ENCODE measurements at places on chromosomes 11 and 22. TPM values are rescaled to one million over a fixed set of nuclear protein-coding genes. Genes with fewer than 3 reads are reported as not detected.

- DNase-seq, result no peak
Measured at GRCh38 chr11:72534371-72535193, 100.3 kb upstream of the CLPB start.

DNA sequence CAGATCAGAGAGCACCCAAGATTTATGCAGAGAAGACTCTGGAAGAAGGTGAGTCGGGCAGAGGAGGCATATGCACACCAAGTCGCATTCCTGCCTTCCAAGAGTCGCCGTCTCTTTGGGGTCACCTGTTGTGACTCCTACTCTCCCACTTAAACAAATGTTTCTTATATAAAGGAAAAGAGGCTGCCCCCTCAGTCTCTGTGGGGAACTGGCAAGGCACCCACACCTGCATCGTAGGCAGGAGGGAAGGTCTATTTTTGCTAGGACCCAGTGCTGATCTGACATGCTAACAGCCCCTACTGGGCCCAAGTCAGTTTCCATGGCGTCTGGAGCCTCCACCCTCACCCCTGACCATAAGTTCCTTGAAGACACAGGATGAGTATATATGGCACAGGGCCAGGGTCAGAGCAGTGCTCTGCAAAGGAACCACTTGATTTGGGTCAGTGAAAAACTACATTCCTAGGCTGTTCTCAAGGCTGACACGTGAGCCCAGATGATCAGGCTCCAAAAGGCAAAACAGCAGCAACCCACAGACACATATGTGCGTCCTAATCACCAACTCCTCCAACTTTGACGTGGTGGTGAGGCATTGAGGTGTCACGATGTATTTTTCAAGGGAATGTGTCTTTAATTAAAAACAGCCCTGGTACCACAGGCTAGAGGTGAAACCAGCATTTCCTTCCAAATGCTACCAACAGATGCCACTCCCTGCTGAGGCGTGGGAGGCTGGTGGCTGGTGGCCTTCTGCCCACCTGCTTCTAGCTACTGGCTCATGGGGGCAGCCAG is 55.6 kb upstream of the CSNK2A3 start:
- DNase-seq, result no peak

DNA sequence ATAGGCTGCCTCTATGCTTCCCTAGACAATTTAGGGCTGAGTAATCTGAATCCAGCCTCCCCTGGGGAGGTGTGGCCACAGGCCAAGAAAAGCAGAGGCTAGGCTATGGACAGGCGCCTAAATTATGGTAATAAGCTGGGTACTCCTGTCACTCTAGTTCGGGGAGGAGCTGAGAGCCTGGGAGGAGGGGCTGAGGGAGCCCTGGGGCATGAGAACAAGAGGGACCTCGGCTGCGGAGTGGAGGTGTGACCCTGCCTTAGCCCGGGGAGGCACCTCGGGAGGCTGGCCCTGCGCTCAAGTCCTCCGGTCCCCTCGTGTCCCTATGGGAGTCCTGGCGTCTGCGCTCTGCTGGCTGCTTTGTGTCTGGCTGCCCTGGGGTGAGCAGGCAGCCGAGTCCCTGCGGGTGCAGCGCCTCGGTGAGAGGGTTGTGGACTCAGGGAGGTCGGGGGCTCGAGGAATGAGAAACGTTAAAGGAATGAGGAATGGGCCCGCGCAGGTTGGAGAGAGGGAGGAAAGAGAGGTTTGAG is at the start of gene OTOG:
Gene OTOG, plus strand, starts transcription at position 209 of the 527 bp plus-strand sequence. Its CDS starts 114 bp downstream, at position 323.
- DNase-seq, result peak; percentile 56

- DNase-seq, result peak; percentile 87
Measured at GRCh38 chr11:12163181-12163941, 53.0 kb downstream of the MICAL2 start.

GRCh38 chr11:8247312-8247711 is 16.4 kb downstream of the LMO1 start:
- no peak for DNase-seq

- no peak for DNase-seq
Measured at GRCh38 chr11:72753341-72754148, 1.3 kb upstream of the ARAP1 start.

DNA sequence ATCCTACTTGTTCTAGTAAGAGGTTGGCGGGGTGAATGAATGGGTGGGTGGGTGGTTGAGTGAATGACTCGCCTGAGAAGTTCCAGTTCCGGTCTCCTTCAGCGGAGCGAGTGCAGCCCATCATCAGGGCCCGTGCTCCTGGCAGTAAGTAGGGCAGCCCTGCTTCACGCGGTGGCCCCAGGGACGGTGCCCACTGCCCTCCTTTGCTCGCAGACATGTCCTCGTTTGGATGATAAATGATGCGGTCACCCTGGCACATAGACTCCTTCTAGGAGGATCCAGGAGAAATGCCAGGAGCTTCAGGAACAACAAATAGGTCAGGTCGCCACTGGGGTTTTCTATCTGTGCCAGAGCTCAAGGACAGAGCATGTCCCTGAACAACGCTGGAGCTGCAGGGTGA is 370.8 kb downstream of the CTTN start:
- peak; percentile 26 for DNase-seq

CALCA gene
- 0.51 TPM for total RNA-seq

DNA sequence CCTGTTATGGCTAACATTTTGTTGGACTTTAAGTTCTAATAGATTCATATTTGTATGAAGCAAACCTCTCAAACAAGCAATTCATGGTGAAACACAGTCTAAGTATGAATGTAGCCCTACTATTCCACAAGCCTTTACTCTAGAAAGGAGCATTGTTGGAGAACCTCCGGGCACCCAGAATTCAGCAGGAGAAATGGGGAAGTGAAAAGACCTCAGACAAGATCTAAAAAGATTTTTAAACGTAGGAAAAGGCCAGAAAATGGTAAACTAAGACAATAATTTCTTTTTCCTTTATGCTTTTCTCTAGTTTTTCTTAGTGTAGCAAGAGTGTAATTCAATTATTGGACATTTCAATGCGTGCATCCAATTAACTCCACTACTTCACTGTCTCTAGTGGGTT is 426.4 kb downstream of the INSC start:
- DNase-seq, result no peak

DNA sequence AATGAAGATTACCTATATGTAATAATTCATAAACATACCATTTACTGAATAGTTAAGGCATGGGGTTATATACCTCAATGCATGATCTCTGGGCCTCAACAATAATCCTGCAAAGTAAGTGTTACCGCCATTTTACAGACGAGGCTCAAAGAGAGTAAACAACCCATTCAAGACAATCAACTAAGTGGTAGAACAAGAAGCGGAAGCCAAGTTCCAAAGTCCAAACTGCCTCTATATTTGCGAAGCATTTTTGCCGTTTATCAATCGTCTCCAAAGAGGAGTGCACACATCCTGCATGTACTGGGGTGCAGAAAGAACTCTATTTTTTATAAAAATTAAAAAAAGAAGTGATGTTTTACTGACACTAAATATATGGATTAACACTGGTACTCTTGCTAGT is 27.5 kb upstream of the P4HA3 start:
- no peak for DNase-seq

ARL2 gene
- total RNA-seq, result 120 TPM

GRCh38 chr11:1939006-1939625 is 8.0 kb upstream of the MRPL23 start:
- DNase-seq, result peak; percentile 55

DNA sequence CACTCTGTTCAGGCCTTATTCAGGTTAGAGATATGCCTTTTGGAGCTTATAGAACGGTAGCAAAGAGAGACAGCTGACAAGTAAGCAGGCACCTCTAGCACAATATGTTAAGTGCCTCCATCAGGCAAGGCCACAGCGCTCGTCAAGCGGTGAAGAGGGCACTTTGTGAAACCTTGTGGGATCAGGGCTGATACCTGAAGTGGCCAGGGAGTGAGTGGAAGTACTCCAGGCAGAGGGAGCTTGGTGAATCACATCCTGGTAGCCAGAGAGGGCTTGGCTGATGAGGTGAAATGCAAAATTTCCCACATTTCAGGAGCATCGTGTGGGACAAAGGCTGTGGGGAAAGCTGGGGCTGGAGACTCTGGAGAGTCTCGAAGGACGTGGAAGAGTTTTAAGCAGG is 87.4 kb downstream of the PKNOX2 start:
- no peak for DNase-seq

DNA sequence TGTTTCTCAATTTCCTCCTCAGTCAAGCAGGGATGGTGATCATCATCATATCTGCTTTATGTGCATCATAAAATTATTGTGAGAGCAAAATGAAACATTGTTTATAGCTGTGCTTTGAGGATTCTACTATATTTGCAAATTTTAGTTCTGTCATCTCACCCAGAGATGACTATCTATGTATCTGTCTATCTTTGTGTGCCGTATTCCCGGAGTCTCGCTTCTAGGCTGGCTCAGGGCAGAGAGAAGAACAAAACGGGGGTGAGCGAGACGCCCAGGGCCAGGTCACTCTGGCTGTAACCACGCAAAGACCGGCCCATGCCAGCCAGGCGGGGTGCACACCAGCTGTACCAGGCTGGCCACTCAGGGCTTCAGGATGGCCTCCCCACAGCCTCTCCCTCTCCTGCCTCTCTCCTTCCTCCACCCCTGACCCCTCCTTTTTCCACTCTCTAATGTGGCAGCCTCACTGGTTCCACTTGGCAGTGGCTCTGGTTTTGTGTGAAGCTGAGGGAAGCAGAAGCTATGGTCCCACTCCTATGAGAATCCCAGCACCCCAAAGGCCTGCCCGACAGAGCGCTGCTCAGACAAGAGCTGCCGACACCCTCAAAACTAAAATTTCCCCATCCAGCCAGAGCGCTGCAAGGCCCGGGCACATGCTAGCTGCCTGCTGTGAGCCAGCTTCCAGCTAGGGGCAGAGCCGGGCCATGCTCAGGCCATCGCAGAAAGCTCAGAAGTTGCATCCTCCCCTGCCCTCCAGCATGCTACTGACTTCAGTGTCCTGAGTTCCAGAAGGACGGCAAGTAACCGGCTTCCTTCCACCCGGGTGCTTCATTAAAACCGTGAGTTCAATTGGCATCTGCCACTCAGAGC is 139.5 kb upstream of the TBCEL start:
- DNase-seq, result no peak

GCAT gene
- 24.0 TPM for total RNA-seq

DNA sequence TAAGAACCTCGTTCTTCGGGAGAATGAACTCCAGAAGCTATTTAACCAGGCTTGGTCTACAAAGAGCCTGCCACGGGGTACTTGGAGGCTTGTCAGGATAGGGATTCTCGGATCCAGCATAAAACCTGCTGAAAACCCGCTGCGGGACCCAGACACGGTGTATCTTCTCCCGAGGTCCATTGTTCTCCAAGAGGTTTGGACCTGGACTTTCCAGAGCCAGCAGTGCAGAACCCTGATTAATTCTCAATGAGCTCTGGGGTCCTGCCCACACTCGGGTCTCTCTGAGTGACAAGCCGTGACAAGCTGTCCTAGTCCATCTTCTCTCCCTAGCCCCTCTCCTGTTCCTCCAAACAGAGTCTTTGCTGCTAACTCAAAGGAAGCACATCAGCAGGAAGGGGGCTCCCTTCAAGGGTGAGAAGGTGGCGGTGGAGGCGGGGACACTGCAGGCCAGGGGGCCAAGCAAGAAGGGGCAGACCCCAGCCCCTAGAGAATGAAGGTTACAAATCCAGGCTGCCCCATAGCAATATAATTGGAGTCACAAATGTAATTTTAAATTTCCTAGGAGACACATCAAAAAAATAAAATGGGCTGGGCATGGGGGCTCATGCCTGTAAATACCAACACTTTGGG is 12.2 kb downstream of the SHANK2 start:
- DNase-seq, result no peak

CCDC34 gene
- total RNA-seq, result 2.3 TPM

DNA sequence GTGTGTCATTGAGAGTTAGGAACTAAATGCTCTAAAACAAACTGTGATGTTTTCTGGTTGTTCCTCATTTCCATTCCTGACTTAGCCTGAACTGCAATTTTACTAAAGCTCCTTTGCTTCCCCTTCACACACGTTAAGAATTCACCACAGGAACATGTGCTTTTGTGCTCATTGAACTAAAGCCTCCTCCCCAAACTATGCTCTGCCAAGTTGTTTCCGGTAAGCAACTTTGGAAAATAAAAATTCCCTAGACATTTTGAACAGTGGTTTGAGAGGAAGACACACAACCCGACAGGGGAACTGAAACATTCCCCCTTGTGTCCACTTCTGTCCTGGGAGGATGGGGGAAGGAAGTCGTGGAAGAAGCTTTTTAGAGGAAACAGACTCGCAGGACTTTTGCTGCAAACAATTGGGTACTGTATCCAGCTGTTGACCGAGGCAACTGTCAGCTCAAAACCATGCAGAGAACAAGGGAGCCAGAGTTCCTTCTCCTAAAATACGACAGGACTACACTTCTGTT is 66.9 kb downstream of the GAB2 start:
- DNase-seq, result no peak

DNA sequence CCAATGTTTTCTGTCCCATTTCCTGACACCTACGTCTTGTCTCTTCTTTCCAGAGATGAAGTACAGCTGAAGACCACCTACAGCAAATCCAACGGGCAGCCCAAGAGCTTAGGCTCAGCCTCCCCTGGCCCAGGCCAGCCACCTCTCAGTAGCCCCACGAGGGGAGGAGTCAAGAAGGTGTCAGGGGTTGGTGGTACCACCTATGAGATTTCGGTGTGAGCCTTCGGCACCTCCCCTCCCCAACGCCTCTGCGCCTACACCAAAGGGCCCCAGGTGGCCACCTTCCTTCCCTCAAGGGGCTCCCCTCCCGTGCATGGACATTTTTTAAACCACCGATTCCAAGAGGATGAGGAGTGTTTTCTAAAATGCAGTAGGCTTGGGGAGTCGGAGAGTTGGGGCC is 12.2 kb downstream of the MED19 start:
- DNase-seq, result no peak

GRCh38 chr22:49390954-49391353 is 436.7 kb downstream of the BRD1 start:
- DNase-seq, result no peak

INPP5J gene
- 13.8 TPM for total RNA-seq

- no peak for DNase-seq
Measured at GRCh38 chr22:44870021-44870420, 117.6 kb downstream of the ARHGAP8 start.

DNA sequence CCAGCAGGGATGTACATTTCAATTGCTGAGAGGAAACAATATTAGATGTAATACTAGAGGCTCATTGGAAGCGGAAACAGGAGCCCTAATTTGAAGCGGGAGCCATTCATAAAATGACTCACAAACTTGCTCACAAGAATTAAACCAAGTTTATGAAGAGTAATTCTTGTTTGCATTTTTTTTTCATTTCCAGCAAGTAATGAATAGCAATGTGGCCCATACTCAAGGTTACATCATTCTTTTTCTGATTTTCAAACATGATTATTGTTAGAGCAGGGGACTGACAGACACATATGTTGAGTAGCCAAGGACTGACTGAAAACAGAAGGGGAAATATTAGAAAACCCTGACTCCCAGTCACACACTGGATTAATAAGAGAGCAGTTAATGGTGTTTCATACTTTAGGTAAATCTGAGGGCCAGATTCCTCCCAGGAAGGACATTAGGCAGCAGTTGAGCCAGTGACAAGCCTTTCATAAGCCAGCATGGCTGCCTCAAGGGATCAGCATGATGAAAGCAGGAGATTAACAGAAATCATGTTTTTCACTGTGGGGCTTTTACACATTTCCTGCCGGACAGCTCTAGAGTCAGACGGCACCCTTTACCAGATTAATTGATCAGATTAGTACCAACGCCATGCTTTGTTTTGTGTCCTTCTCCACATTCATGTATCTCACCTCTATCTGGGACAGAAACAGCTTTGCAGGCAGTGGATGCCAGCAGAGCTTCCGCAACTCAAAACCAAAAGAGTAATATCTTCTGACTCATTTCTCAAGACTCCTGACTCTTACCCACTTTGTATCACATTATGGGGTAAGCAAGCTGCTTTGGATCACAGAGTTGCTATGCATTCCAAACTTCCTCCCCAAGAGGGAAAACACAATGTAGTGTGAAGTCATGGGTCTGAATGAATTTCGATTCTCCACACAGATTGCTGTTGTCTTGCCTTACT is 831.6 kb downstream of the KCNA4 start:
- no peak for DNase-seq

GRCh38 chr11:75547617-75548058 is 14.4 kb upstream of the SERPINH1 start:
- no peak for DNase-seq

Measured in cardiac septum (tissue), 1 donor.